ENCODE measurements at places on chromosomes 1 and 21.

DNA sequence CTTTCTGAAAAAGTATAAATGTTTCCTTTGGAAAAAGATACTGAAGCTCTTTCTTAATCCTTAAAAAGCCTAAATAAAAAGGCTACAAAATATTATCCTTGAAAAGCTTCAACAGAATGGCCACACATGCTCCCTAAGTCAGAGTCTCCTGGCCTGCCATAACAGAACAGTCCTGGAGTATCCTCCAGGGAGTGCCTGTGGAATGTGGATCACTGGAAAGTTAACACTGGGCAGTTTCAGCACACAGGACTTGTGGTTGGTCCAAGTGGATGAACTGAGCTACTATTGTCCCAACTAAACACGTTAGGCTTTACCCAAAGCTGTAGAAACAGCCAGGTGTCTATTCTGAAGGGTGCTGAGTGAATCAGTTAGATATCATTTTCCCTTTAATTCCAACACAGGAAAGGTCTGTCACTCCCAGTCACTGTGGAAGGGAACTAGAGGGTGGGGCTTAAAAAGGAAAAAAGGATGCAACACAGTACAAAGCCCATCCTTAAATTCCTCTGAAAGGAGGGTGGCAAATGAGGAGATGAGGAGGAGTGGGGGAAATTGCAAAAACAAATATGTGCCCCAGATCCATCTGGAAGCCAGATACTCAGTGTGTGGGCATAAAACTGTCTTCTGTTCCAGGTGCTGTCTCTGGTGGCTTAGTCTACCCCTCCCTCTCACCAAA, 196.3 kb upstream of the SPAG17 start:
- DNase-seq: no peak

GRCh38 chr21:38851101-38851500, 45.4 kb downstream of the ETS2 start:
- DNase-seq: no peak

GRCh38 chr1:25030674-25031589, 100.9 kb upstream of the RUNX3 start:
- peak; percentile 81 for DNase-seq

DNA sequence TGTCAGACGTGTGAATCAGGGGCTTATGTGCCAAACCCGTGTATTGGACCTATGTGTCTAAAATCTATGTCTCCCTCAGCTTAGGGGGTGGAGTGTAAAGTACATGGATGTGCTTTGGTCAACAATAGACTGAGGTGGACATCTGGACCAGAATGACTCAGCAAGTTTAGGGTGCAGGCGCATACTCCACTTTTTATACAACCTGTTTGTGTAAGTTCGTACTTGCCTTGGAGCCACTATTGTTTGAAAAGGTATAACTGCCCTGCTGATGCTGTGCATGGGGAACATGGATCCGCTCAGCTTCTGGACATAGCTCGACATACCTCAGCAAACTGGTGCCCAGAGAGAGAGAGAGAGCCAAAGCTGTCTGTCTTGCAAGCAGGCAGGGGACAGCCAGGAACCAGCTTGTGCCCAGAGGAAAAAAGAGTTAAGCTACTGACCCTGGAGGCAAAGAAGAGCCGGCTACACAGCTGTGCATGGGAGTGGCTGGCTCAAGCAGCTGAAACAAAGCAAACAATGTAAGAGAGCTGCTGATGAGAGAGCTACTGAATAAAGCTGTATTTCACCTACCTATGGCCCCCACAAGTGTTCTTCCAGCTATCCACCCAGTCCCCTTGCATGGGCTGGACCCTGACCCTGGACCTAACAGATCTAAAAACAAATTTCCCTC, 41.2 kb downstream of the GJA5 start:
- no peak for DNase-seq

- DNase-seq: no peak
Measured at GRCh38 chr1:194309697-194310096, 1123.3 kb upstream of the B3GALT2 start.

DNA sequence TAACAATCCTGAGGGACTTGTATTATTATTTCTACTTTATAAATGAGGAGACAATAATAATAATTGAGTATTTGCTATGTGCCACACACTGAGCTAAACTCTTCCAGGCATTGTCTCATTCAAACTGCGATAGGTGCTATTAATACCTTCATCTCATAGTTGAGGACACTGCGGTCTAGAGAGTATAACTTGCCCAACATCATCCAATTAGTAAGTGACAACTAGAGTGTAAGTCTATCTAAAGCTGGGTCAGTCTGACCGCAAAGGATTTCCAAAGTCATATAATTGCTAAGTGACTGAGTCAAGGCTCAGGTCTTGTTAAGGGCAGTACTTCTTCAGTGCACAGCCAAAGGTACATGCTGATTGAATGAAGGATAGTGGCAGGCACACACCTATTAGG, 9.7 kb downstream of the BCL9 start:
- no peak for DNase-seq

DNA sequence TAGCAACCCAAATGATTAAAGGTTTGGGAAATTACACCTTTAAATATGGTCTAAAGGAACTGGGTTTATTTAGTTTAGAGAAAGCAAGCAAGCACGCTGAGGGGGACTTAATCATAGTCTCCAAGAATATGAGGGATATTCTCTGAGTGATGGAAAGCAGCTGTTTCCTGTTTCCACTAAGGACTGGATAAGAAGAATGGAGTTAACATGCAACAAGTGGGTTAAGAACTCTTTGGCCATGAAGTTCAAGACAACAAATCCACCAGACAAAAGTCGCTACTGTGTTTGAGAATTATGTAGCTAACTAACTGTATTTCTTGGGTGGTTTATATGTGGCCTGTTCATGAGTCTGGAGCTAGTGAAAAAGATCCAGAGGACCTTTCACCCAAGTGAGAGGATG, 85.7 kb downstream of the TGFB2 start:
- DNase-seq: no peak

DNA sequence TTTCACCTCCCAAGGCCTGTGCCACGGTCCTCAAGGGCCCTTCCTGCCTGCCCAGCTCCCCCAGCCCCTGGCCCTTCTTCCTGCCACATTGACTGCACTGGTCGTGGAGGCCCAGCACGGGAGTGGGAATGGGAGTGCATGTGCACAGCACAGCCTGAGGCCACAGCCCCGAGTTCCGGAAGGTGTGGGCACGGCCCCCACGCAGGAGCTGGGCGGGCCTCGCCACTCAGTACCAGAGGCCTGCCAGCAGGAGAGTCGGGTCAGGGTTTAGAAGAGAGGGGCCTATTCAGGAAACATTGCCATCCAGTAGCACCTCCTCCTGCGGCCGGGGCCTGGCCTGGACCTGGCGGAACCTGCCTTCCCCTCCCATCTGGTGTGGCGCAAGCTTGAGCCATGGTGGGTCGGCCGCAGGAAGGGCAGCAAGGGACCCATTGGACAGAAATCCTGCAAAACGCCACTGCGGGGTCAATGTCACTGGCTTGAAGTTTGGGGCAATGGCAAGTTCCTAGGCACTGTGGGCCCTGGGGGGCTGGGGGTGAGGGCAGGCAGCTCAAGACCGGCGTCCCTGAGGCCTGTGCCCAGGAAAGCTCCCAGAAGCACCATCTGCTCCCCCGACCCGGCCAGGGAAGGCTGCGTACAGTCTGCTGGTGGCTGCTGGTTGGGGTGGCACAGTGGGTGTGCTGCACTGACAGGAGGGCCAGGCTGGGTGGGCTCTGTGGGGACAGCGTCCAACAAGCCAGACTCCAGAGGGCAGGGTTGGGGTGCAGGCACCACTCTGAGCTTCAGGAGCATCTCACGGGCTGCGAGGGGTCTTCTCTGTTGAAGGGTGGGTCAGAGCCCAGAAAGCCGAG, 1.8 kb upstream of the TMEM52 start:
- DNase-seq: no peak

- no peak for DNase-seq
Measured at GRCh38 chr1:111192074-111192473, 8.4 kb downstream of the DENND2D start.

- DNase-seq: no peak
Measured at GRCh38 chr1:36377791-36378492, 7.8 kb downstream of the STK40 start.

GRCh38 chr1:188237573-188238348, 1409.0 kb downstream of the PLA2G4A start:
- no peak for DNase-seq

DNA sequence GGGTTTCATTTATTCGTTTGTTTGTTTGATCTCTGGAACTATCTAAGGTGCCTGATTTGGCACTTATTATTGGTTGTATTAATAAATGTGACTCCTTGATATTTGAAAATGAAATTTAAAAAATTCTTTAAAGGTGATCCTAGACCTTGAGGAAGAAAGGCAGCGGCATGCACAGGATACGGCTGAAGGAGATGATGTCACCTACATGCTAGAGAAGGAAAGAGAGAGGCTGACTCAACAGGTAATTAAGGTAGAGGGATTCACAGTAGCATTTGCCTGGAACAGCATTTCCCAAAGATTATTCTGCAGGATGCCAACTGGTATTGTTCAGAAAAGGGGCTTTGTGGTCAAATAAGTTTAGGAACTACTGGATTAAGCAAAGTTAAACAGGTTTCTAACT, 54.4 kb upstream of the WNT2B start:
- DNase-seq: no peak

DNA sequence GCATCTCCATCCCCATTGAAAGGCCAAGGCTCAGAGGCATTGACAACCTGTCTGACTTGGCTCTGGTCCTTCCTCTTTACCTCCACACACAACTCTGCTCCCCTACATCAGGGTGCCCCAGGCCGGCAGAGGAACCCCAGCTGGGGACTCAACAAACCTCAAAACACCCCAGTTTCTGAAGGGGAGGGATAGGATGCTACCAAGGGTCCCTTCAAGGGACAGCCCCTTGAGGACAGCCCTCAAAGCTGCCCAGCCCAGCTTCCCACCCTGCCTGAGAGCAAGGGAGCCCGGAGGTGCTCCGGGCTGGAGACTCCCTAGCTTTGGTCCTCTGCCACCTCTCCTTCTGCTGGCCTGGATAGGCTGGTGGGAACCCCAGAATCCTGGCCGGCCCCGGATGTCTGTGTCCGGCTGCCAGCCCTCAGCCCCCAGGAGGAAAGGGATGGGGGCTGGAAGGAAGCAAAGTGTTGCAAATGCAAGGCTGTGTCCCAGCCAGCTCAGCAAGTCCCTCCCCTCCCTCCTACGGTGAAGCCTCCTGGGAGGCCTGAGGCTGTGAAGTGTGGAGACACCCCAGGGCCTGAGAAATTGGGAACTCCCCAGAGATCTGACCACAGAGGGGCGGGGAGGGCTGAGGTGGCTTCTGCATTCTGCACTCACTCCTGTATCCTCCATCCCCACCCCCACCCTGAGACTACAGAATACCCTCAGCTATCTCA, 1.1 kb upstream of the MARCKSL1 start:
- DNase-seq: peak; percentile 42

GRCh38 chr1:229070168-229070567, 200.7 kb upstream of the RAB4A start:
- DNase-seq: no peak

GRCh38 chr1:27162090-27162489, 7.2 kb upstream of the SLC9A1 start:
- no peak for DNase-seq

GRCh38 chr1:209805875-209806760, at the start of gene IRF6:
Gene IRF6, minus strand, starts transcription at chr1:209806142. Its CDS starts 4,729 bp downstream, at chr1:209801413.
- peak; percentile 78 for DNase-seq

GRCh38 chr21:33937931-33938339, 22.3 kb upstream of the ATP5PO start:
- DNase-seq: peak; percentile 57

DNA sequence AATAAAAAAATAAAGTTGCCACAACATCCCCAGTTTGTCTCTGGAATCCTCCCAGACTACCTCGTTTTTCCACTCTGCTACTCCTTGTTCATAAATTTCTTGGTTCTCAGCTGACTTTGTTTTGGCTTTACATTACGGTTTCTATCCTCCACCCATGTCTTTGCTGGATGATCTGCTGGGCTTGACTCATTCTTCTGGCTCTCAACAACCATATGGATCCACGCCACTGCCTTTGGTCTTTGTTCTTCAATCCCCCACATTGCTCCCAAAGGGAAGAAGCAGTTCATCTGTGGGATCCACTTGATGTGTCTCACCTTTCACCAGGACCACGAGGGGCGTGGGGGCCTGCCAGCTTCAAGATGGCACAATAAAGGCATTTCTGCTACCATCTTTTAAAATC, 67.1 kb upstream of the NBL1 start:
- DNase-seq: no peak

DNA sequence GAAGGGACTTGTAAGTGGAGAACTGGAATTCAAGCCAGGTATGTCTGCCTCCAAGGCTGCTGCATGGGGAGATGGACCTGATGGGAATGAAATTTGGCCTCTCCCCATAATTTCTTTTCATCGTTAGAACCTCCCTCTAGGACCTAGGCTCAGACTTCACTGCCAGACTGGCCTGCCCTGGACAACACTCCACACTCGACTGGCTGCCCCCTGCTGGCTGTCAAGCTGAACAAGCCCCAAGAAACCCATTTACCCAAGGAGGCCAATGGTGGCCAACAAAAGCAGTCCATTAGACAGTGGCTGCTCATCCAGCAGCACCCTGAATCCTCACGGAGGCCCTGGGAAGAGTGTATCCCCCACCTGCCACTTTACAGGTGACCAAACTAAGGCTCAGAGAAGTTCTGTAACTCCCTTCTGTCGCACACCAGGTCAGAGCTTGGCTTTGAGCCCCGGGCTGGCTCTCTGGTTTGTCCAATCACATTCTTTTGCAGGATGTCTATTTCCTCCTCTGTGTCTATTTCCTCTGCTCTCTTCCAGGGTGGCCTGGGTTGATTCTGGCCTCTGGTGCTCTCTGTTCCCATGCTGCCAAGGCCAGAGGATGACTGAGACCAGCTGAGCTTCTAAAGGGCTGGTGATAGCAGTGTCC, 3.8 kb downstream of the RNF186 start:
- peak; percentile 67 for DNase-seq

GRCh38 chr1:31029026-31029425, 36.5 kb downstream of the PUM1 start:
- DNase-seq: no peak

GRCh38 chr1:52127181-52128180, 14.4 kb upstream of the ZFYVE9 start:
- peak; percentile 52 for DNase-seq

GRCh38 chr1:217506878-217507277, 124.0 kb downstream of the GPATCH2 start:
- DNase-seq: no peak

- no peak for DNase-seq
Measured at GRCh38 chr21:15190837-15191236, 126.0 kb upstream of the NRIP1 start.

- peak; percentile 74 for DNase-seq
Measured at GRCh38 chr1:154182344-154183045, 9.4 kb downstream of the TPM3 start.

DNA sequence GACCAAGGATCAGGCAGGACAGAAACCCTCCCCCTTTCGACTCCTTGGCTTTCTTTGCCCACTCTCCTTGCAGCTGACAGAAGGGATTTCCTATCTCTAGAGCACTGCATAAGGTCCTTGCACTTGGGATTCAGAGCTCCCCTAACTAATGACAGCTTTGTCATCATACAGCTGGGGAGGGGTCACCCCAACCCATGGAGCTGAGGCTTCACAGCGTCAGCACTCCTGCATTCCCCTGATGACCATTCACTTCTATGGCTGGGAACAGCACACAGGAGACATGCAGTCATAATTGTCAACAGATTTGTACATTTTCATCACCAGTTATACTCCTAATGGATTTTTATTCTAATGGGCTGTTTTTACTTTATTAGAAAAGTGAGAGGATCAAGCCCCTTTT, 161.7 kb upstream of the C1orf87 start:
- no peak for DNase-seq

GRCh38 chr1:207797229-207797973, 45.5 kb downstream of the CD46 start:
- DNase-seq: peak; percentile 84
